ENCODE measurements at places on chromosomes 5 and 9. TPM values are rescaled to one million over a fixed set of nuclear protein-coding genes. Genes with fewer than 3 reads are reported as not detected.
A peak's percentile ranks its signal among the peaks of the same experiment; 100 is the strongest.

GFI1B gene
- total RNA-seq: not detected

- DNase-seq: no peak
- no peak overlapping the region for H3K4me3 ChIP-seq
- H3K36me3 ChIP-seq: no peaks in the 10 kb centered on the region
- H3K4me1 ChIP-seq: peaks cover 12% of the 10 kb centered on the region
Observed at GRCh38 chr5:154652746-154653417, 102.3 kb upstream of the LARP1 start.

GRCh38 chr5:141512911-141513626 is 24.2 kb downstream of the PCDHGC5 start:
- peak; percentile 48 for DNase-seq
- peaks cover 91% of the 10 kb centered on the region for H3K4me1 ChIP-seq
- H3K27me3 ChIP-seq: peaks cover 22% of the 10 kb centered on the region
- peak overlapping the region; percentile 96 for H3K27ac ChIP-seq

DNA sequence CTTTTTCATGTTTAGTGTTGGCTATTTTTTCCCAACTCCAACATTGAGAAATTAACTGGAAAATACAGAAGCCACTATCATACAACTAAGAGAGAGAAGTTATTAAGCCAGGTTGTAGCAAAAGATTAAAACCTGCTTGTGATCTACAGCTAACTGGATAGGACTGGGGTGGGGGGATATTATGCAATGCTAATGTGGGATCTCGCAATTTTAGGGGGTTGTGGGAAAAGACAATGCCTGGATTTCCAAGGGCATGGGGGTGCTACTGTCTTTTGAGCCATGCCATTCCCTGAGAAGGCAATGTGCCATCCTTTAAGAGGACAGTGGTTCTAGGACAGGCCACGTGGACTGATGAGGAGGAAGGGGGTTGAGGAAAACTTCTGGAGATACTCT is 46.5 kb downstream of the MARCHF3 start:
- DNase-seq: no peak
- H3K27ac ChIP-seq: no peak overlapping the region
- H3K4me3 ChIP-seq: no peak overlapping the region
- 0 out of 2 replicates have a peak, but pooled peaks cover 1% of the 10 kb centered on the region for H3K27me3 ChIP-seq

- no peak for DNase-seq
- peak overlapping the region; percentile 93 for H3K27ac ChIP-seq
- H3K4me3 ChIP-seq: peak overlapping the region; percentile 66
- H3K4me1 ChIP-seq: peaks cover 80% of the 10 kb centered on the region
- H3K27me3 ChIP-seq: no peaks in the 10 kb centered on the region
Observed at GRCh38 chr9:131734165-131734610, 5.7 kb downstream of the RAPGEF1 start.

DNA sequence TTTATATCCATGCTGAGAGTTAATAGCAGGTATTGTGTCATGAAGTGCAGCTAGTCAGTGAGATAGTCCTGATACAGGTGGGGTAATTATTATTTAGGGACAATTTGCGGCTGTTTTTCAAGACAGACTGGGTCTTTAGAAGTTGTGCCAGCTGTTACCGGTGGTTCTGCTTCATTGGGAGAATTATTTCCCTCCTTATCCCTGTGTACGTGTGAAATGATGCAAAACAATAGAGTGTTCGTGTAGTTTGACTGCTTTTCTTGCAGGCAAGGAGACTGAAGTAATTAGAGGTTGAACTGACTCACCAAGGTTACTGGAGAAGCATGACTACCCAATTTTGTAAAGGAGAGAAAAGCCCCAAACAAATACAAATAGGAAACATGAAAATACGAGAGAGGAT is 101.7 kb downstream of the ARRDC3 start:
- no peaks in the 10 kb centered on the region for H3K27me3 ChIP-seq
- peak overlapping the region; percentile 99 for H3K27ac ChIP-seq
- peak overlapping the region; percentile 91 for H3K4me3 ChIP-seq

Data from HFFc6 (cell line).